Bronchial epithelial cell (primary cell): ENCODE measurements at places on chromosomes 13 and 19. TPM values are rescaled to one million over a fixed set of nuclear protein-coding genes. Genes with fewer than 3 reads are reported as not detected.

Gene MCOLN1
- 3.7 and 3.8 TPM in 2 replicates for total RNA-seq

Gene KBTBD6
- total RNA-seq = 4.6 and 6.3 TPM in 2 replicates

Gene GRIN3B
- total RNA-seq = 0.26 and 0.38 TPM in 2 replicates

Gene PGLYRP1
- not detected in 2 replicates for total RNA-seq

Gene ACTMAP
- total RNA-seq = 0.26 TPM in 2 replicates

Gene GARRE1
- total RNA-seq = 6.1 and 7.7 TPM in 2 replicates

Gene TMPRSS9
- total RNA-seq = not detected in 2 replicates

Gene ZNF547
- total RNA-seq = 3.6 and 3.9 TPM in 2 replicates
